ENCODE measurements at places on chromosomes 5 and 9.

- DNase-seq = no peak
Measured at GRCh38 chr9:104091708-104092107, 2.4 kb upstream of the SMC2 start.

GRCh38 chr5:145499483-145499882 lies 335.7 kb downstream of the PRELID2 start:
- DNase-seq = no peak

GRCh38 chr5:67679184-67679841 lies 482.7 kb upstream of the CD180 start:
- no peak for DNase-seq

DNA sequence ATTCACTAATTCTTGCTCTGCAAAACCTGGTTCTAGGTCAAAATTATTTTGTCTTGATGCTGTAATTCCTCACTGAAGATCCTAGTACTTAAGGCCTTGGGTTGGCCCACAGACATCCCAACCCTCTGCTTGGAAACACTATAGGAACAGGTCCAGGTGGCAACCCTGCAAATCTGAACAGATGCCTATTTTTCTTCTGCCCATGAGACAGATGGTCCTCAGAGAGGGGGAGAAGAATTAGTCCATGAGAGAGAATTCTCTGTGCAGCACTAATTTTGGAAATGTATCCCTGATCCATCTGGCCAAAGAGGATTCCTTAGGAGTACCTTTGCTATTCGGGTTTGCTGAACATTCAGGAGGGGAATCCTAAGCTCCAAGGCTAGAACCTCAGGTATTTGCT lies 156.3 kb downstream of the ELAVL2 start:
- DNase-seq = no peak

DNA sequence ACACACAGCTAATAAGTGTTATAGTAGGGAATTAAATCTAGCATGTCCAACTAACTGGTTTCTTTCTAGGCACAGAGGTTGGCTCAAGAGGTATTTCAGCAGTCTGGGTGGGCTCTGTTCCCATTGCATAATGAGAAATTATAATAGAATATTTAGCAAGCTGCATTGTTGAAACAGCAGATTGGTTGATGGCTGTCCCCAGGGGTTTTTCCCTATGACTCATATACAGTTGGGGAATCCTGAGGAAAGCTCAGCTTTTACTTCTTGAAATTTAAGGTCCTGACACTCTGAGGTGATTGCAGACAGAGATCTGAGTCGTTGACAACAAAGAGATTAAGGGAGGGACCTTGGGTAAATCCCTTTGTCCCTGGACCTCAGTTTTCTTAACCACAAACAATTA lies 38.3 kb upstream of the TNFSF8 start:
- DNase-seq = no peak

- no peak for DNase-seq
Measured at GRCh38 chr9:34665067-34665380, 2.6 kb upstream of the CCL27 start.

DNA sequence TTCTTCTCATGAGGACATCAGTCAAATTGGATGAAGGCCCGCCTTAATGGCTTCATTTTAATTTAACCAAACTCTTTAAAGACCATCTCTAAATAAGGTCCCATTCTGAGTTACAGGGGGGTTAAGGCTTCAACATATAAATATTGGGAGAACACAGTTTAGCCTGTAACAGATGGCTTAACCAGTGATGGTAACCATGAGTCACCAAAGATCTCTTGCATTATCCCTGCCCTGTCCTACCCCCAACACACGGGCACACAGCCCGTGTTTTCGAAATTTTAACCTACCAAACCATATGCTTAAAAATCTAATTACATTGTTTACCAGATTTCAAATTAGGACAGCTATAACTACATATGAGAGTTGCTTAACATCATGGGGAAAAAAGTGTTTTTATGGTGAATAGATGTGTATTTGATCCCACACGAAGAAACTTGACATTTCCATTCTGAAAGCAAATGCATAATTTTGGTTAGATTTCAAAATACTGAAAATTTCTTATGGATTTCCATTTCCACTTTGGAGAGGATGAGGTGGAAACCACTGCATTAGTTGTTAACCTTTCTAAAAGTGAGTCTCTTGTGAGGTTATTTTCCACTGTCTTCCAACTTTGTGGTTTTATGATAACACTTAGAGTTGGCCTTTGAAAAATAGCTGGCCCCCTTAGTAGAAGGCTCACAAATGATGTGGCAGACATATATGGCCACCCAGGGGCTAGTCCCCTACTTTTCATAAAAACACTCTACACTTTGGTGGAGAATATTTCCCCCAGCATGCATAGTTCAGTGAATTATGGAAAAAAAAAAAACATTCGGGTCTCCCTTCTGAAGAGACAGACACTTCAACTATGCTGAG lies 849.3 kb downstream of the TLE1 start:
- DNase-seq = no peak

Measured in upper lobe of left lung (tissue), 6 donors.